ENCODE measurements at places on chromosomes 7 and 10.

- DNase-seq = no peak
These were observed 140.7 kb upstream of the AGK start for GRCh38 chr7:141410353-141411000.

GRCh38 chr7:131586759-131587158, 30.3 kb upstream of the PODXL start:
- DNase-seq = no peak

DNA sequence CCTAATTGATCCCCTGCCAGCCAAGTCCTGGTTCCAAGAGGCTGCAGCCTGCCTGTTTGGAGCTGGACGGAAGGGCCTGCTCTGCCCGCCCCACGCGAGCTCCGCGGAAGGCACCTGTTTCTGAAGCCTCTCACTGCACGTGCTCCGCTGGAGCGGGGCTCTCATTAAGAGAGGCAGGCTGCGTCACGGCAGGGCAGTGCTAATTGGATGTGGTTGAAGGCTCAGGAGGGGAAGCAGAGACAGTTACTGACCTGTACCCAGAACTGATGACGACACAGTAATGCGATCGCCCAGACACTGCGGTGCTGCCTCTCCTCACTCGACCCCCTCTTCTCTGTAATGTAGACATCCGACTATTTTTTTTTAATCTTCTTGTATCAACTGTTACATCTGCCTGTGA, 411.1 kb upstream of the MGMT start:
- no peak for DNase-seq

- no peak for DNase-seq
These were observed 8.3 kb downstream of the PDCD4 start for GRCh38 chr10:110880012-110880411.

GRCh38 chr10:124357561-124357885, 61.2 kb downstream of the OAT start:
- no peak for DNase-seq

- DNase-seq = no peak
These were observed 34.8 kb downstream of the ZMIZ1 start for GRCh38 chr10:79103585-79103984.

GRCh38 chr7:34848670-34849069, 188.6 kb downstream of the DPY19L1 start:
- no peak for DNase-seq

DNA sequence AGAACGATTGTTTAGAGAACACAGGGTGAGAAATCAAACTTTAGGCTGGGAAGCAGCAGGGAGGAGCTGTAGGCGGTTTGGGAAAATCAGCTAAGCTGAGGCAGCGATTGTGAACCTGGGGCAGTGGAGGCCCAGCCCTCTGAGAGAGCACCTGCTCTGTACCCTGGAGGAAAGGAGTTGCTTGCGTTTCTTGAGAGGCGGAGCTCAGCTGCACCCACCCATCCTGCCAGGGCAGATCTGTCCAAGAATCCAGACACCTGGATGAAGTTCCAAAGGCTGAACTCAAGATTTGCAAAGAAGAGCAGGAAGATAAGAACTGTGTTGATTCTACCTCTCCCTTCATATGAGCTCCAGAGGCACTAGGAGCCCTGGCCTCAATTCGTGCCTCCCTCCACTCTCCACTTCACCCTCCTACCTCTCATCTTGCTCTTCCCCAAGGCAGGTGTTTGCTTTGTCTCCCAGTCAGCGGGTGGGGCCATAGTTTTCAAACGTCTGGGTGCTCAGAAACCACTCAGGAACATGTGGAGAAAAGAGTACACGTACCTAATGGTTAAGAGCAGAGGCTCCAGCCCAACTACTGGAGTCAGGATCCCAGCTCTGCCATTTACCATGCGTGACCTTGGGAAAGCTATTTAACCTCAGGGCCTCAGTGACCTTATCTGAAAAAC, 21.5 kb upstream of the TMEM213 start:
- DNase-seq = no peak

GRCh38 chr7:108908456-108908855, 338.8 kb downstream of the DNAJB9 start:
- DNase-seq = no peak

DNA sequence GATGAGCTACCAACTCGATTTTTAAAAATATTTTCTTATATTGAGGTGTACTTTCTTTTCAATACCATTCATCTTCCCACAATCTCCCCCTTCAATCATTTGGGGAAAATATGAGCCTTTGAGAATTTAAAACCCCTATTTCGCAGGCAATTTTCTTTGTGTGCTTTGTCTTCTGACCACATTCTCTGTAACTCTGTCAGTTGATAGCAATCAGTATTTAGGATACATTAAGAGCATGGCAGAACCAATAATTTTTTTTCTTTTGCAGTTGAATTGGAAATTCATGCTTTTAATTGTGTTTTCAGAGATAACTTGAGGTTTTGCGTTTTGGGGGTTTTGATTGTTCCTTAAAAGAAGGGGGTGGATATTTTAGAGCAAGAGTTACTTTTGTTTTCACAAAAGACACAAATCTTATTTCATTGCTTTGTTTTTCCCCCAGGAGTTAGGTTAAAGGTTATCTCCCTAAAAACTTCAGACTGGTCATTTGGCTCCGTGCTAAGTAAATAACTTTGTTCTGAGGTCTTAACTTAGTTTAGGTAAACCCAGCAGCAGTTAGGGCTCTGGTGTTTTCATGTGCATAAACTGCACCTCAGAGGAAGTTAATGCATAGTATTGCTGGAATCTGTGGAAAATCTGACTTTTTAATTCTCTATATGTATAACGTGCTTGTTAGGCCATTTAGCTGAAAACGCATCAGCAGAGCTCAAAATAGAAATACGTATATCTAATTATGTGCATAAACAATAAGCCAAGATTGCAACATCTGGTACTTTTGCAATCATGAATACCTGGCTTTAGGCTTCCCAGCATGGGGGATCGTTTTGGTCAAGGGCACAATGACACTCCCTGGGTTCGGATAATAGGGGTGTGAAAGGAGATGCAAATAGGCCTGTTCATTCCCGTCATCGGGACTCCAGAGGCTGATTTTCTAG, 676.4 kb upstream of the ANKRD30A start:
- no peak for DNase-seq

DNA sequence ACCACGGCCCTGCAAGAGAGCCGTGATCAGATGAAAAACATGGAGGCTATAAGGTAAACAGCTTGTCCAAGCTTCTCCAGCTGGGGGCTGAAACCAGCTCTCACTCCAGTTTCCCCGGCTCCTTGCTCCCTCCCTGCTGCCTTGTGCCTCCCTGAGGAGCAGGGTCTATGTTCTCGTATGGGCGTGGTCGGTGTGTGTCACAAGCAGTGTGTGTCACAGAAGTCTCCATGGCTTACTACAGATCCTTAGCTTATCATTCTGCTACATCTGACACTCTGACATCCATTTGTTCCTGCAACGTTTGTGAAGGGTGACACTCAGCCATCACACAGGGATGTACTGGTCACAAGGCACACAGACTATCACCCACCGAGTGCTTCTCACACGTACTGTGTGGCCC, 54.6 kb downstream of the CSGALNACT2 start:
- no peak for DNase-seq

DNA sequence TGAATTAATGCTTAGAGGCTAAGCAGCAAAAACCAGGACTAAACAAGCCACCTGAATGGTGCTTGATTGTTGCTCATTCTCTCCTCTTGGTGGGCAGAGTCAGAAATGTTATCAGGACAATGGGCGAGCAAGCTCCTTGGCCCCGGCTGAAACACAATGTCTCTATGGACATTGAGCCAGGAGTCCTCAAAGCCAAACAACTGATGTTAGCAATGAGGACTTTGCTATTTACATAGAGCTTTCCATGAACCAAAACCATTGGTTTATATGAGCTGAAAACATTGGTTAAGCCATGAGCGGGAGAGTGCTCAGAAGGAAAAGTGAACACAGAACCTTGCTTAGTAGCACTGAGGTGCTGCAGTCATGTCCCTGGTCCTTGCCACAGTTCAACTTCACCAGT, 21.5 kb upstream of the NPVF start:
- DNase-seq = no peak

DNA sequence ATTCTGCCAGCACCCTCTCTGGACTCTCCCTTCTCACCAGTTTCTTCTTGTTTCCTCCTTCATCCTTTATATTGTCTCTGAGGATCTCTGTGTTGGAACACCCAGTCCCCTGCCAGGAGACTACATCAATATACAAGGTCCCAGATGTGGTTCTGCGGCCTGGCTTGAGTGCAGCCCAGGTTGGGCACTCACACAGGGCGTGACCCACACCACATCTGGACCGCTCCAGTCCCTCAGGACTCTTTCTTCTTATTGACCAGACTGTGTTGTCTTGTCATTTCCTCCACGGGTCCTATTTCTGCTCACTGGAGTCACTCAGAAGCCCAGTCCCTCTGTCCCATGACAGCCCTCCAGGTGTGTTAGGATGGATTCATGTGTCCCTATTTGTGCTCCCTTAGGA, 26.0 kb downstream of the NKX2-3 start:
- no peak for DNase-seq

DNA sequence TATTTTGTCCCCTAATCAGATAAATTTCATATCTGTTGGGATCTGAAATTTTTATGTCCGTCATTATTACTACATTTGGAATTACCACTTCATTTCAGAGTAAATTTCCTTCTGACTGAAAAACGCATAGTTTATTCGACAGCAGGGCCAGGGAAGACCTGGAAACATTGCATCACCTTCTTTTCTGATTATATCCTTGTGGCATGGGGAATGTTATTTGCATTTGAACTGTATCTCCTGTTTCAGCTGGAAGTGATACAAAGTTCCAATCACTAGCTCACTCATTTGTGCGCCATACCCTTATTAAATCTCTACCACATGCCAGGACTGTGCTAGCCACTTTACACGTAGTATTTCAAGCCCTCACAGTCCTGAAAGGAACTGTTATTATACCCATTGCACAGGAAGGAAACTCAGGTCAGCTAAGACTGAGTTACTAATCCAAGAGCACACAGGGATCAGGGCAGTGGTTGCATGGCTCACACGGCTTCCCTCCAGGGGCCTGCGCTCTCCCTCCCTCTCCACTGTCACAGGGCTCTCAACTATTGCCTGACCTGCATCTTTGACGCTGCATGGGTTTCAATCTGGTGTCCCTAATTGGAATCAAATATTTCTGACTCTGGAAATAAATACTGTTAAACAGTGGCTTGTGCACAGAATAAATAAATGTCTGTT, 84.4 kb upstream of the NANOS1 start:
- no peak for DNase-seq

DNA sequence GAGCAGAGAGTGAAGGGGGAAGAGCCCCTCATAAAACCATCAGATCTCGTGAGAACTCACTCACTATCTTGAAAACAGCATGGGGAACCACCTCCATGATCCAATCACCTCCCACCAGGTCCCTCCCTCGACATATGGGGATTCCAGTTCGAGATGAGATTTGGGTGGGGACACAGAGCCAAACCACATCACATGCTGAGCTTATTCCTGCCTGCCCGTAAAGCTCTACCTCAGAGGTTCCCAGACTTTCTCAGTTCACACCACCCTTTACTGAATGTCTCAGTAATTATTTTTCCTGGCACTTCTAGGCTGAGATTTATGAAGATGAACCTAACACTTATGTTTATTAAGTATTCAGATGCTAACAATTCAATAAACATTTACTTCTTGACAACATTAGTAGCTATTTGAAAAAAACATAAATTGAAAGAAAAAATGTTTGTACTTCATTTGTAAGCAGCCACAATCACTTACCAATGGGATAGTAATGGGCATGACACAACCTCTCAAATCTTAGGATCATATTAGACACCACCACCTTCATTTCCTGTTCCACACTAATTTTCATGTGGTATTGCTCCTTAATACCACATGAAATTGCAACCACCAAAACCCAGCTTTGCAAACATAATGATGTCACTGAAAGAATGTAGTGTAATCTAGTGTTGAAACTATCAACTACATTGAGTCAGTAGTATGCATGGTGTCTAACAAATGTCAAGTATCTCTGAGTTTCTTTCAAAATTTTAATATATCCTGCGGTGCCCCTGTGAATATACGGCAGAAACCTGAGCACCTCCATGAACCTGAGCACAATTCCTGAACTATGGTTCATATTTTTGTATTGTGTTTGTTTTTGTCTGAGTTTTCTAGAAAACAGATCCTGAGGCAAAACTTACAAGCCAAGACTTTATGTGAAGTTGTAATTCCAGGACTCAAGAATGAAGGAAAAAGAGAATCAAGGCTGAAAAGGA, 4.5 kb upstream of the DGKI start:
- no peak for DNase-seq

DNA sequence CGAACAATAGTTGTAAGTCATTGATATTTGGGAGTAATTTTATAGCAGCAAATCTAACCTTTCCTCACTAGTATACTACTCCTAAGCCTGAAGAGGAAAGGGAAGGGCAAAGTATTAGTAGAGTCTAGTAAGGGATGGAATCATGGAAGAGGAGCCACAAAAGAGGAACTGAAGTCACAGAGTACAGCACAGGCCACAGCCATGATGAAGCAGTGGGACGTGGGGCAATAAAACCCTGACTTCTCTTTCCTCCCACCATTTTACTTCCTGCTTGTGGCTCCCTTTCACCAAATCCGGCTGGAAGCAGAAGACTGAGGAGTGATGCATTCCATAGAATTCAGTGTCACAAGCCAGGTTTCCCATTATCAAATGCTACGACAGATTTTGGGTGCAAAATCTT, 58.7 kb downstream of the CABCOCO1 start:
- DNase-seq = no peak

DNA sequence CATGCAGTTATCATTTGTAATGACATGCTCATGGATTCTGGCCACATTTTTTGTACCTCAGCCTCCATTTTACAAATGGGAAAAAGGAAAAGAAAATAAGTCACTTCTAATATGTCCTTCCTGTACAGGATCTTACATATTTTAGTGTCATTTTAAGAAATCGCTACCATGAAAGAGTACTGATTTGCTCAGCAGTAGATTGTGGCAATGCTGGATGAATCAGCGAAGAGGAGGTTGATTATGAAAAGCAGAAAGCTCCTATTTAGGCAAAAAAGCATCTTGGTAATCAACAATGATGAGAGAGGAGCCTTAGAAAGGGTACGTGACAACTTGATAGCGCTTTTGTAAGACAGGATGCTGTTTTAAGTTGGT, 522.9 kb downstream of the PARD3 start:
- no peak for DNase-seq

GRCh38 chr7:110856704-110857103, 234.2 kb upstream of the LRRN3 start:
- DNase-seq = no peak

GRCh38 chr7:2732959-2733584, 45.1 kb downstream of the AMZ1 start:
- no peak for DNase-seq

DNA sequence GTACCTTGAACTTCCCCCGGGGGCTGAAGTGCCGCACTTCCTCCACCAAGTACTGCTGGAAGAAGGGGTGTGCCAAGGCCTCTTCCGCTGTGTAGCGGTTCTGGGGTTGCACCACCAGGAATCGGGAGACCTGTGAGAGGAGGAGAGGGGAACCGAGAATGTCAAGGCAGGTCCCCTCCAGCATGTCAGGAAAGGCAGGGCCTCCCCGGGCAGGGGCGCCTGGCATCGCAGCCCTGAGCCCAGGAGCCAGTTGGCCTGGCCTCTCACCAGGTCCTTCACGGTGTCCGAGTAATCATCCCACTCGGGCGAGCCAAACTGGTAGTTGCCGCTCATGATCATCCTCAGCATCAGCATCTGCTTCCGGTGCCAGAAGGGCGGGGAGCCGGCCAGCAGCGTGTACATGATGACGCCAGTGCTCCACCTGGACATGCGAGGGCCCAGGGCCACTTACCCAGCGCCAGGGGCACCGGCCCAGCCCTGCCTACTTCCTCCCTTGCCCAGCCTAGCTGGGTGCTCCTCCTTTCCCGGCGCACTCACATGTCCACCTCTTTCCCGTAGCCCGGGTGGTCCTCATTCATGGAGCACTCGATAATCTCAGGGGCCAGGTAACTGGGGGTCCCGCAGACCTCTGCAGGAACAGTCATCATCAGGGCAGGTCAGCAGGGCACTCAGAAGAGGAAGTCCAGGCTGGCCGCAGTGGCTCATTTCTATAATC, 11.0 kb downstream of the PHKG1 start:
- no peak for DNase-seq

All from stimulated activated CD4-positive, alpha-beta T cell treated with anti-CD3 and anti-CD28 coated beads, Interleukin-1b, Interleukin-23, amount 100 ng/mL, for 1 hour (primary cell).